Stimulated activated CD8-positive, alpha-beta memory T cell treated with anti-CD3 and anti-CD28 coated beads, Interleukin-4, amount 100 ng/mL, for 24 hours (primary cell): ENCODE measurements at places on chromosomes 1 and 21.

DNA sequence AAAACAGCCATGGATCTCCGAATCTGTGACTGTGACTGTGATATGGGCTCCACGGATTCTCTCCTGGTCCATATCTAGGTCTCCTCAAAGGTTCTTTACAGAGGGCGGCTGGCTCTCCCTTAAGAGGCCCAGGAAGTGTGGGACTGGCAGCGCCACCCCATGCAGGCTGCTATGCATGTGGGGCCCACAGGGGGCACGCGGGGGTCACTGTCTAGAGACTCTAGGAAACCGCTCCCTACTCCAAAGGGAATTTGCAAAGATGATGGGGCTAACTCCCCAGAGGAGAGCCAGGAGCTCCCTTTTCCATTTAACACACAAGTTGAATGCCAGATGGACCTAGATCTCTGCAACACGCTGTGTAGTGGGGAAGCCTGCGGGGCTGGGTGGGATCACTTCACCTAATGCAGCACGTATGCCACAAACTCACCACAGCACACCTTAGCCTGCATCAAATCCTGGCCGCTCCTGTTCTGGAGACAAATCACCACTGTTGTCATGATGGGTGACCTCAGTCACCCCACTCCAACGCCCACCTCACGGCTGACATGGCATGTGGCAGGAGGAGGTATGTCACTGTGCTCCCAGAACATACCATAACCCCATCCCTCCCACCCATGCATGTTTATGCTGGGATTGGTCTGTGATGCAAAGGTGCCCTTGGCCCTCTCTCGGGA, 61.7 kb downstream of the SLC45A1 start:
- no peak for DNase-seq

- DNase-seq = no peak
Observed at GRCh38 chr1:58013237-58013636, 533.3 kb downstream of the OMA1 start.

GRCh38 chr1:95509989-95510388, 276.0 kb downstream of the RWDD3 start:
- DNase-seq = no peak

DNA sequence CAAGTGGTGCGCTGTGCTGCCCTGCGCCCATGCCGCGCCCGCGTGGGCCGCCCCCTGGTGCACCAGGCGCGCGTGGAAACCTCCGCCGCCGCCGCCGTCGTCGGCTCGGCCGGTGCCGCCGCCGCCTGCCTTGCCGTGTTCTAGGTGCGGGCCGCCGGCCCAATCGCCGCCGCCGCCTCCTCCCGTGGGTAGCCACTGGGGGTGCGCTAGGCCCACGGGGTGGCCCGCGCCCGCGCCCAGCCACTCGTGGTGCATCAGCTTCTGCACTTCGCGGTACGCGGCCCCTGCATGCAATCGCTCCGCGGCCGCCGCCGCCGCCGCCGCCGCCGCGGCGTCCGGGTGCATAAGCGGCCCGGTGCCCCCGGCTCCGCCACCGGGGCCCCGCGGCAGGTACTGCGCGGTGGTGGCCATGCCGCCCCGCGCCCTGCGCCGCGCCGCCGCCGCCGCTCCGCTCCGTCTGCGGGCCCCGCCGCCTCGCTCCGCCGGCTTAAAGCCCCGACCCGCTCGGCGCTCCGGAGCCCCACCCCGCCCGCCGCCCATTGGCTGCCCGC, at the start of gene POU3F1:
Gene POU3F1, minus strand, starts transcription at position 461 of the 551 bp plus-strand sequence. Its CDS starts 50 bp downstream, at position 411.
- DNase-seq = no peak

DNA sequence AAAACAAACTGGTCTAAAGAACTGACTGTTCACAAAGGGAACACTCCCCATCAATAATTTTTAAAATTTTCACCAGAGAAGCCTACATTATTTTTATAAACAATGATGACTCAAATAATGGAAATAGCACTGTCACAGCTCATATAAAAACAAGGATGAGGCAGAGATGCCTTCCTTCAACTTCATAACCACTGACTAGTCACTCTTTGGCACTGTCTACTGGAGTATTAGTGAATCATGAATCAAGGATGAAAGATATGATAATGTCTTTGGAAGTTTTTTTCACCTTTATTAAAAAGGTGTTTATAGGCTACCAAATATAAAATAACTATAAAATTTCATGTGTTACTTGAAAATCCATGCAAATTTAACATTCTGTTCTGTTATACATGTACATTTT, 316.9 kb downstream of the VAV3 start:
- DNase-seq = no peak

GRCh38 chr1:162248854-162249535, 127.7 kb downstream of the SPATA46 start:
- no peak for DNase-seq

DNA sequence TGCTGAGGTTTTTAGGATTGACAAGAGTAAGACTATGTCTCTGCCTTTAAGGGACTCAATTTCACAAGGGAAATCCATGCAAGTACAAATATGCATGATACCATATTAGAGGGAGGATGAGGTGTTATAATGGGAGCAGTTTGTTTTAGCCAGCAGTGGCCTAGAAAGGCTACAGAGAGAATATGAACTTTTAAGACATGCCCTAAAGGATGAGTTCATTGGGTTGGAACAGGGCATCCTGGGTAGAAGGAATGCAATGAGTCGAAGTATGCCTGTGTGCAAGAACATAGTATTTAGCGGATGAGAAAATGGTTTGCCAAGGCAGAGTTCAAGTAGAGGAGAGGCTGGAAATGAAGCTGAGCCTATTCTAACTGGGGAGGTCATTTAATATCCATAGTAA, 32.6 kb upstream of the LEPR start:
- no peak for DNase-seq
